IPS-NIHi11 (cell line): ENCODE measurements at places on chromosomes 16 and 17.

DNA sequence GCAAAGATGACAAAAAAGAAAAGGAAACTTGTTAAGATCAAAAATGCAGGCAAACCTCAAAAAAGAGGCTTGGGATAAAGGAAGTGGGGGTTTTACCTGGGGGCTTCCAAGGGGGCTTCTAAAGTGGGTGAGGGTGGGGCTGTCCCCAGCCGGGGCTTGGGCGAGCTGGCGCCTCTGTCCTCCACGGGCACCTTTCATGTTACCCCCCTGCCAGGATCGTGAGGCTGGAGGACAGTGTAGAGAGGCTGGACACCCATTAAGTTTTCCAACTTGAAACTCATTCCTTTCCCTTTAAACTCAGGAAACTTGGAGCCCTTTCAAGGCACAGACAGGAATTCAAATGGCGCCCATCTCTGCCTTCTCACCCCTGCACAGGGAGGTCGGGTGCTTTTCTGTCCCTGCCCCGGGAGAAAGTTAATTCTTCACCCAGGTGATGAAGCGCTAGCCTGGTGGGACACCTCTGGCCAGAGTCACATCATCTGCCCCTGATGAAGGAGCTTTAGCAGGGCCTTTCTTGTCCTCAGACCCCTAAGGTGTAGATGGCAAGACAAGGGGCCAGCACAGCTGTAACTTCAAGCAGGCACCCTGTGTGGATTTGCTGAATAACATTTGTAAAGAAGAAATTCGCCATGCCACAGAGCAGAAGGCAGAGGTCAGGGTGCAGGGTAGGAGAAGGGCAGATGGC is 87.3 kb downstream of the C16orf78 start:
- DNase-seq: no peak

GRCh38 chr17:74865504-74866197 is 6.0 kb upstream of the GRIN2C start:
- peak; percentile 70 for DNase-seq

DNA sequence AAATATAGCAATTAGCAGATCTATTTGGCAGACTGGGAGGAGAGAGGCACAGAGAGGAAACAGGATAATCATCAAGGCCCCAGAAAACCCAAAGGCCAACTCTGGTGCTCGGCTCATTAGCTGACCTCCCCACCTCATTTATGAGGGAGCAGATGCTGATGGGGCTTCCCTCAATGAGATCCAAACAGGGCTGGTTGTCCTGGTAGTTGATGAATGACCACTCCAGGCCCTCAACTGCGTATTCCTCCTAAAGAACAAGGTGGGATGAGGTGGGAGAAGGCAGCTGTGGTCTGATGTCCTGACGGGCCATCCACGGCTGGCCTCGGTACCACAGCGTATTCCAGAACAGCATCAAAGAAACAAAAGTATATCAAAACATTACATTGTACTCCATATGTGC is 20.8 kb downstream of the ZNHIT3 start:
- DNase-seq: no peak

- no peak for DNase-seq
These were observed 111.8 kb upstream of the NOG start for GRCh38 chr17:56481659-56482058.

GRCh38 chr16:52871481-52871880 is 181.2 kb downstream of the CHD9NB start:
- DNase-seq: no peak

GRCh38 chr17:82920715-82921114 is 80.9 kb upstream of the ZNF750 start:
- DNase-seq: no peak

- no peak for DNase-seq
These were observed at the start of gene HBM for GRCh38 chr16:165539-166374. Gene HBM, plus strand, starts transcription at chr16:165978. Its CDS starts 20 bp downstream, at chr16:165998.

DNA sequence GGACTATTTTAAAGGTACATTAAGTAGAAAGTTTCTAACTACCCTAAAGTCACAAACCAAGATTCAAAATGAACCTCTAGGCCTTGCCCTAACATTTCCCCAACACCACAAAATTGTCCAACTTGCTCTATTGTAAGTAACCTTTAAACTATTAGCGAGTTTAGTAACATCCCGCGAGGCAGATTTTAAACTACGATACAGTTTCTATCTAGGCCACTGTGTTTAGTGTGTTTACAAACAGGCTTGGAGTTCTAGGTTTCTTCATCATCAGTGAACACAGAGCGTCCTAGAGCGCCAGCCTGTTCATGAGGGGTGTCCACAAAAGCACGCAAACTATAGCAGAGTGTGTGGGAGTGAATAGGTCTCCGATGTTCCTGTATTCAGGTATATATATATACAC is 51.8 kb downstream of the EMP2 start:
- no peak for DNase-seq

GRCh38 chr16:84091460-84091859 is 25.3 kb downstream of the MBTPS1 start:
- DNase-seq: no peak

GRCh38 chr16:53839150-53839549 is 135.2 kb downstream of the FTO start:
- no peak for DNase-seq

- DNase-seq: no peak
These were observed 1.3 kb upstream of the CCDC102A start for GRCh38 chr16:57537581-57538234.

DNA sequence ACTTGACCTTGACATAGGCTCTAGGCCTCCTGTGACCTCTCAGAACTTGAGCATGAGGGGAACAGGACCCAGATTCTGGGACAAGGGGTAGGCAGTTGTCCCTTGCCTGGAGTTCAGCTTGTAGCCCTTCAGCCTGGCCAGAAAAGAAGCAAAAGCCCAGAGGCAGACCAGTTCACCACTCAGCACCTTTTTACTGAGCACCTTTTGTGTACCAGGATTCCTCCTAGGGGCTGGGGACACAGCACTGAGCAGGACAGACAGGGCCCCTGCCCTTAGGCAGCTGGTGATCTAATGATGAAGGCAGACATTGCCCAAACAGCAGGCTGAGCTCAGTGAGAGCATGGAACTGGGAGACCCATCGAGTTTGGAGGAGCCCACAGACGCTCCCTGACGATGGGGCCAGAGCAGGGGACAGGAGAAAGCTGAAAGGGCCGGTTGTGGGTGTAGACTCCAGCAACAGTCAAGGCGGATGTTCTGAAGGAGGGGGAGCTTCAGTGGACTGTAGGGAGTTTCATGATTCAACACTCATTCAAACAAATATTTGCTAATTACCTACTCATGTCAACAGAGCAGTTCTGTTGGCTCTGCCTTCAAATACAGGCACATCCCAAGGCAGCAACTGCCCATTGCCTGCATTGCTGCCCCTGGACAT is 32.0 kb downstream of the SBK1 start:
- DNase-seq: no peak

DNA sequence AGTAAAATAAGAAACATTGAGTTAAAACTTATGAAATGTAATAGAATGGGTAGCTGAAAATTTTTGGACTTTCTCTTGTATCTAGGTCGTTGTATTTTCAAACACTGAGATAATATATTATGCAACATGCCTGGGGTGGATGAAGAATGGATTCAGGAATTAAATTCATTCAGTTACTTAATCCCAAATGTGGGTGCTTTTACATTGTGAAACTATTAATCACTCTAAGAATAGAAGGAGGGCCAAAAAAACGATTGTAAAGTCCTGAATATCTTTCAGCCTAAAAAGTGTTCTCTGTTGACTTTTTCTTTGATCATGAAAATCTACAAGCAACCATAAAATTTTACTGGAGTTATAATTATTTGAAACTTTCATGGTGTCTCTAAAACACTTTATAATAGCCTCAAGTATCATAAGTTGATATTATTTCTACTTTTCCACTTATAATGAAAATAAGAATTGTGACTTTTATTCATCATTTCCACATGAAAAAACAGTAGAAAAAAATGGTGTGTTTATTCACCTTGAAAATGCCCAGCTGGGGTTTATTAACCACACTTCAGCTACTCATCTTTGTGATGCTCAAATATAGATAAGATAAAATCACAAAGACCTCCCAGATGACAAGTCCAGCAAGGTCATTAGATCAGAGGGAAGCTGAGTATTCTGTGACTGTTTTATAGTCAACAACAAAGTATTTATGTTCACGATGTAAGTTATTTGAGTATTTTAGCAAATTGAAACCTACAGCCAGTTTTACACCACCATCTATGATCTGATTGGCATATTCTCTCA is 619.9 kb upstream of the SOX9 start:
- no peak for DNase-seq

DNA sequence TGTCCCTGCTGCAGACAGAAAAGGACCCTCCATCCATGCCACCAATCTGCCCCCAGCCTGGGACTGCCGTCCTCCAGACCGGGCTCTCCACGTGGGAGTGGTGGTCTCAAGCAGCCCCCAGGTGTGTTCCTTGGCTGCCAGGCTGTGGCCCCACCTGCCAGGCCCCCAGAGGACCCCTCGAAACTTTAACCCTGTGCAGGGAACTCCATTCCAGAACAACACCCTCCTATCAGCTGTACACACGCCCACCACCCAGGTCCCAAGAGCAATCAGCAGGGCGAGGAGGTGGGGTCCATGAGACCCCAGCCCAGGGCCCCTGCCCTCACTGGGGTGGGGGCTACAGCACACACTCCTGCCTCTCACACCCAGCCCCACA is 1.4 kb downstream of the PYCR1 start:
- DNase-seq: no peak
